Osteoblast (primary cell): ENCODE measurements at places on chromosomes 4 and X. TPM values are rescaled to one million over a fixed set of nuclear protein-coding genes. Genes with fewer than 3 reads are reported as not detected.
A peak's percentile ranks its signal among the peaks of the same experiment; 100 is the strongest.

UGT2A2 gene
- total RNA-seq = not detected in 2 replicates

FATE1 gene
- total RNA-seq = not detected in 2 replicates

PCDH7 gene
- total RNA-seq = 0.72 and 3.8 TPM in 2 replicates

CDKL2 gene
- total RNA-seq = 0.72 and 0.88 TPM in 2 replicates

NUDT11 gene
- 17.4 and 18.3 TPM in 2 replicates for total RNA-seq

FHDC1 gene
- 0.29 and 0.36 TPM in 2 replicates for total RNA-seq

DNA sequence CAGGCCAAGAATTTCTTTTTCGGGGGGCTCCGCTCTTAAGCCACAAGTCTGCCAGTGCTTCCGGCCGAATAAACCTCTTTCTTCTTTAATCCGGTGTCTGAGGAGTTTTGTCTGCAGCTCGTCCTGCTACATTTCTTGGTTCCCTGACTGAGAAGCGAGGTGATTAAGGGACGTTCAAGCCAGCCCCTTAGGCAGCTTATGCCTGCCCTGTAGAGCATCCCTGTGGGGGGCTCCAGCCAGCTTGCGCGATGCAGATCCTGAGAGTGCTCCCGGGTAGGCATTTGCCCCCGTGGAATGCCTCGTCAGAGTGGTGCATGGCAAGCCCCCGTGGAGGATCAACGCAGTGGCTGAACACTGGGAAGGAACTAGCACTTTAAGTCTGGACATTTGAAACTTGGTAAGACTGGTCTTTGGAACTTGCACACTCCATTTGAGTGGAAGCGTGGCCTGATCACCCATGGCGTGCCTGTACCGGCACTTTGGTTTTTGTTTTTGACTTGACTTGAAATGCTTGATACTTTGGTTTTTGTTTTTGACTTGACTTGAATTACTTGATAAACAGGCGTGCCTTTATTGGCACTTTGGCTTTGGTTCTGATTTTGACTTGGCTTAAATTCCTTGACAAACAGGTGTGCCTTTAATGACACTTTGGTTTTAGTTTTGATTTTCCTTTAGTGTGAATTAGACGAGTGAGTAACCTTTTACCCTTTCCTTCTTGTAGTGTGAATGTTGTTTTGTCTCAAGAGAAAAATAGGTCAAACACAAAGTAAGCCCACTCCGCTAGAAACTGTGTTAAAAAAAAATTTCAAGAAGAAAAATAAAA lies 6.1 kb downstream of the ACOX3 start:
- H3K36me3 ChIP-seq = peaks cover 3% of the 10 kb centered on the region
- no peaks in the 10 kb centered on the region for H3K27me3 ChIP-seq
- no peak overlapping the region for H3K4me3 ChIP-seq
- H3K27ac ChIP-seq = no peak overlapping the region

DNA sequence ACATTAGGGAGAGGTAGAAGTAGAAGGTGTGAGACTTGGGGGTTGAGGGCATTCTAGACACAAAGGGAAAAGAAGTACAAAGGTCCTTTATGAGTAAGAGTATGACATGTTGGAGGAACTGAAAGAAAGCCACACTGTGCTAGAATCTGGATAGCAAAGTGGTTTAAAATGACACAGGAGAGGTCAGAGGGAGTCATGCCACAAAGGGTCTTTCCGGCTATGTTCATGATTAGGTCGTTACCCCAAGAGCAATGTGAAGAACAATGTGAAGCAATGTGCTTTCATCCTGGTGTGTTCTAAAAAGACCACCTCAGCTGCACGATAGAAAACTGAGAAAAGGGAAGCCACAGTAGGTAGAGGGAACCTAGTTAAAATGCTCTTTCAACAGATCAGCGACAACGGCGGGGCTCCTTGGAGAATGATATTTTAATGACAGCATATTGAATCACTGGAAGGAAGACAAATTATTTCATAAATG lies 29.2 kb downstream of the SMIM14 start:
- peak overlapping the region; percentile 2 for H3K4me3 ChIP-seq
- peak overlapping the region; percentile 35 for H3K27ac ChIP-seq
- H3K36me3 ChIP-seq = peaks cover 11% of the 10 kb centered on the region
- H3K27me3 ChIP-seq = no peaks in the 10 kb centered on the region

- no peaks in the 10 kb centered on the region for H3K36me3 ChIP-seq
- H3K27me3 ChIP-seq = no peaks in the 10 kb centered on the region
- peak overlapping the region; percentile 70 for H3K27ac ChIP-seq
- H3K4me3 ChIP-seq = peak overlapping the region; percentile 66
- peaks cover 27% of the 10 kb centered on the region for H3K4me1 ChIP-seq
- DNase-seq = no peak
Measured at GRCh38 chr4:95537863-95538488, 10.8 kb downstream of the UNC5C start.

DNA sequence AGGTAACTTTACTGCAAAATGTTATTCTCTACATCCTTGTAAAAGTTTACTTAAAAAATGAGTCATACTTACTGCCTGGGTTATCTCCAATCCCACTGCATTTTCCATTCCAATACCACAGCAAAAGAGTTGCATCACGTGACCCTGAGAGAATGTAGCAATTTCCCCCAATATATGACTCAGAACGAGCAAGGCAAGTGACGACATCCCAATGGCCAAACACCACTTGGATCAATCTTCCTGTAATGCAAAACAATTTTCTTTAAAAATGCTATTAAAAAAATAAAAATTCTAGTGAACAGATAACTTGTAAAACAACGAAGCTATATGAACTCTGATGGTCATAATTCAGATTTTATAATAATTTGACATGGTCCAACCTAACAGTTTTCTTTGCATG lies 224.3 kb downstream of the DCLK2 start:
- H3K36me3 ChIP-seq = no peaks in the 10 kb centered on the region
- peaks cover 28% of the 10 kb centered on the region for H3K4me1 ChIP-seq
- peak overlapping the region; percentile 58 for H3K27ac ChIP-seq
